NCI-H1436 treated with DMSO at 0.1 percent for 48 hours (cell line): ENCODE measurements at places on chromosomes 12 and 14.
A peak's percentile ranks its signal among the peaks of the same experiment; 100 is the strongest.

DNA sequence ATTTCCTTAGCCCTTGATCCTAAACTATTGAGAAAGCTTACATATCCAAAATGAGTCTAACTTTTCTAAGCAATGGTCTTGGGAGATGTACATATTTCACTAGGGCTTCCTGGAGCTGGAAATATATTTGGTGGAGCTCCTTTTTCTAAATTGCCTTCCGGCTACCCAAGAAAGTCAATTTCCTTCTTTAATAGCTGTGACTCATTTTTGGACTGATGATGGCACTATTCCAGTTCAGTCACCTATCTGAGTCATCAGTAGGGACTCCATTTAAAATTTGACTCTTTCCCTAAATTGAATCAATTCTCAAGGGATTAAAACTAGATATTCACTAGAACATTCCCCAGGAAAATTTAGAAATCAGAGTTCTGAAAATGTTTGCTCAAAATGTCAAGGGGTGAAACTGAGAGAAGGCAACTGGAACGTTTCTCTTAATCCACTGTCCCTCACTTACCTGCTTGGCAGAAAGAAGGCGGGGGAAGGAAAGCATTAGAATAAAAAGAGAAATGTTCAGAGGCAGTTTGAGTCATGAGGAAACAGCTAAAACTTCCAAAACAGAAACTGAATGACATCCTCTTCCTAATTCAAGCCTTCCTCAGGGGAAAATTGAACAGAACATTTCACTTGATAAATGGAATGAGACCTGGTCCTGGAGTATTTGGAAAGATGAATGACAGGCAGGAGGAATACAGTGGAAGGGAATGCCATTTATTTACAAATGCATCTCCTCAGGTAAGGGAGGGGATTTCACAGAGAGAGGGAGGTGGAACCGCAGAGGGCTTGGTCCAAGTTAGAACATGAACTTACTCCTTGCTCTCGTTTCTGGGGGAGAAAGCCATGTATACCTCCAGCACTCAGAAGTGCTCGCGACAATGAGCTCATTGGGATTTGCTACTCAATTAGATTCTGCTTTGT lies 91.2 kb downstream of the RGS6 start:
- DNase-seq: no peak

- DNase-seq: no peak
Measured at GRCh38 chr12:40202095-40203059, 22.4 kb upstream of the LRRK2 start.

DNA sequence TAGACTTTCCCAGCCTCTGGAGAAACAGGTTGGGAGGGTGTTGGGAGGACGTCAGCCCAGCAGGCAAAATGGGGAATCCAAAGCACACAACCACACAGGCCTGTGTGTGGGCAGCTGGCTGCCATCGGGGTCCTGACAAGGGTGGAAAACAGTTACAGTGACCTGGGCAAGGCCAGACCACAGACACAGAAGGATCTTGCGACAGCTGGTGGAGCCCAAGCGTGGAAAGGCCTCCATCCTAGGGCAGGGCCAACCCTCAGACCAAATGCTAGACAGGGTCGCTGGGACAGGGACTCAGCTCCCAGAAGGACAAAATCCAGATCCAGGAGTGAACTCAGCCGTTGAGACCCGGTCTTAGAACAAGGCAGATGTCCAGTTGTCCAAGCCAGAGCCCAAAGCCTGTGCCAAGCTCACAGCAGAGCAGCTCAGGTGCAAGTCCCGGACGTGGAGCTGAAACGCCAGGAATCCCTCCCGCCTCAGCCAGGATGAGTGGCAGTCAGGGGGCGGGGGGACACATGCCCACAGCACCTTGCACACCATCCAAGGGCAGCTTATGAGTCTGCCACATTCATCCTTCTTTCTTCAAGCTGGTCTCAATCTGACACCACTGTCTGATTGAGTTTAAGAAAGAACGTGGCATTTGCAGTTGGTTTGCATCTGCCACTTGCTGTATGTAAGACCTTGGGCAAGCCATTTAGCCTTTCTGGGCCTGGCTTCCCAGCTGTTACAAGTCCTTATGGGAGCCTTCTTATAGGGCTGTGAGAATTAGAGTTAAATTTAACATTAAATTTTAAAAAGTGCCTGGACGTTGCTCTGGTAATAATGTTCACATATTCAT lies 37.6 kb downstream of the DEGS2 start:
- DNase-seq: no peak

DNA sequence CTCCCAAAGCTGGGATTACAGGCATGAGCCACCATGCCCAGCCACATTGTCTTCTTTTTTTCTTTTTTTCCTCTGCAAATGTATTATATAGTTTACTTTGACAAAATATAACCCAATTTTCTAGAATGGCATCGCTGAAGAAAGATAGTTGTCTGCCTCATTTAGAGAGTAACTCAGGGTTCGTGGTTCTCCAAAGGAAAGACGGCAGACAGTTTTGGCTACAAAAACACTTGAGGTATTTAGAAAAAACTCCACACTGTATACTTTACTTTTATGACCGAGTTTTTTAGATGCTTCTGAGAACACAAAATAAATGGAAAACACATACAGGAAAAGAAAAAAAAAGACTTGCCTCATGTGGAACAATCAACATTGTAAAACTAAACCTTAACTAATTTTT lies 369.1 kb upstream of the ATP2B1 start:
- no peak for DNase-seq

GRCh38 chr12:67833602-67834001 lies 155.6 kb upstream of the IFNG-AS1 start:
- no peak for DNase-seq

- DNase-seq: no peak
Measured at GRCh38 chr14:69543341-69544115, 31.1 kb downstream of the CCDC177 start.

GRCh38 chr12:234891-235415 lies 21.0 kb upstream of the SLC6A12 start:
- DNase-seq: no peak

- DNase-seq: no peak
Measured at GRCh38 chr12:59675461-59675860, 79.6 kb downstream of the SLC16A7 start.

- DNase-seq: no peak
Measured at GRCh38 chr12:18799561-18799960, 61.6 kb downstream of the CAPZA3 start.

DNA sequence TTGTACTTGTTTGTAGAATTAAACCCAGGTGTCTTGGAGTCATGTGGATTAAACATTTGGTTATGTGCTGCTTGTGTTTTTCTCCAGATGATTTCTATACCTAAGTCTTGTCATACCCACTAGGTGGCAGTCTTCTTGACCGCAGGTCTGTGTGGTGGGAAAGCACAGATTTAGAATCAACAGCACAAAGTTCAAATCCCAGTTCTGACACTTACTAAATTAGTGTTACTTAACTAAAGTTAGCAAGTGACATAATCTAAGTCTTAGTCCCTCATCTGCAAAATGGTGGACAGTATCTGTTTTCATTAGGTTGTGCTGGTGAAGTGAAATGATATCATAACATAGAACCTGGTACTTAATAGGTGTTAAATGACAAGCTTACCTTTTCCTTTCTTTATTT lies 151.0 kb upstream of the ARHGAP5 start:
- no peak for DNase-seq

DNA sequence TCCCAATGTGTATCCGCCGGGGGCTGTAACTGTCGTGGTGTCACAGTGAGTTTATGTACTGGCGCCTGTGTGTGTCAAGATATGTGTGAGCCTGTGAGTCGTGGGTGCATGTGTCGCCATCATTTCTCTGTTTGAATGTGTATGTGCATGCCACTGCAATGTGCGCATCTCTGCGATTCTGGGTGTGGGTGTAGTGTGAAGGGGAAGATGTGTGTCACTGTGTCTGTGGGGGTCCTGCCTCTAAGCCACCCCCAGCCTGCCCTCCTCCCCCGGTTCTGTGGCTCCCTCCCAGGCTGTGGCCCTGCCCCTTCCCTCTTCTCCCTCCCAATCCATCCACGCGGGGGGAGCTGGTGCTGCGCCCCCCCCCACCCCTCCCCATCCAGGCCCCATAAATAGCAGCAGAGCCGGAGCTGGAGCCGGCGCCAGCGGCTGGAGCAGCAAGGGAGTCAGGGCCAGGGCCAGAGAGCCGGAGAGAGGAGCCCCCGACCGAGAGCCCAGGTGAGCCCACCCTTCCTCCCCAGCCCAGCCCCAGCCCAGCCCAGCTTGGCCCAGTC lies at the start of gene CPNE6:
CPNE6 (plus strand) TSS at position 419 of the 554 bp plus-strand sequence. CDS start 1,375 bp downstream, outside the sequence.
- no peak for DNase-seq

GRCh38 chr14:56098021-56098420 lies 20.2 kb upstream of the PELI2 start:
- no peak for DNase-seq

DNA sequence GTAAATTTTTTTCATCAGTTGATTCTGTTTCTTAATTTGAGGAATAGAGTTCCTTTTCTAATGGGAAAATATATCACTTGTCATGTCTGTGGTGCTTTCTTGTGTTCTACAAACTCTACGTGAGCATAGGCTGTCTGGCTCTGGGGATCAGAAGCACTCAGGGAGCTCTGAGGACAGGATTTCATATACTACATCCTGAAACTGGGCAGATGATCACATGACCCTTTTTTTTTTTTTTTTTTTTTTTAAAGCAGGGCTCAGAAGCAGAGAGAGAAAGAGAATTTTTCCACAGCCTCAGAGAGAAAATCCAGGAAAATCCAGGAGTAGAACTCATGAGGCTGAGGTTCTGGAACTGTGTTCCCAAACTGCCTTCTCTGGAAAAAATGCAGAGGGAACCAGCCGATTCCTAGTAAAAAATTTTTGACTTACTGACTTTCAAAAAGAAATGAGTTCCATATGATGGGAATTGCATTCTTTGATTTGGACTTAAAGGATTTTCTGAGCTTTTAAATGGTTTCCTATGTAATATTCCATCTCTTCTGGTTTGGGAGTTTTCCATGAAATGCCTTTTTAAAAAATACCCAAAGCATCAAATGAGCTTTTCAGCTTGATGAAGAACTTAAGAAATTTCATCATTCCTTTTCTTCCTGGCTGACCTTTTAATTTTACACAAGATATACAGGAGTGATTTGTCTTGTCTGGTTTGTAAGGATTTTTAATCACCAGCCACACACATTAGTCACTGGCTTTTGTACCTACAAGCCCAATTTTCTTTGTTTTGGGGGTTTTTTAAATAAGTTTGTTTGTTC lies 183.1 kb upstream of the HIF1A start:
- no peak for DNase-seq

- peak; percentile 38 for DNase-seq
Measured at GRCh38 chr12:116332705-116333380, 55.4 kb upstream of the MED13L start.

DNA sequence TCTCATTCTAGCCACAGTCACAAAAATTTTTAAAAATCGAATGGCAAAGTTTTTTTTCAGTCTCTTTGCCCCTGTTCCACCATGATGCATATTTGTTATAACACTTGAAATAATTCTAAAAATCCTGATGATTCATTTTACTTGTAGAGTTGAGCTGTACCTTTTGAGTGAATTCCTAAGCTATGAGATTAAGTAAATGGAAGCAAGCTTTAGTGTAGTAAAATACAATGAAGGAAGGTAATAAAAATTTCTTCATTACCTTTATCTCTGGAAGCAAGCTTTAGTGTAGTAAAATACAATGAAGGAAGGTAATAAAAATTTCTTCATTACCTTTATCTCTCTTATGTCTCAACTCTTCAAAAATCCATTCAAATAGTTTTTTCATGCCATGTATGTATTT lies 46.1 kb downstream of the TMTC3 start:
- DNase-seq: no peak

GRCh38 chr12:30927222-30927611 lies 669 bp downstream of the TSPAN11 start:
- no peak for DNase-seq

DNA sequence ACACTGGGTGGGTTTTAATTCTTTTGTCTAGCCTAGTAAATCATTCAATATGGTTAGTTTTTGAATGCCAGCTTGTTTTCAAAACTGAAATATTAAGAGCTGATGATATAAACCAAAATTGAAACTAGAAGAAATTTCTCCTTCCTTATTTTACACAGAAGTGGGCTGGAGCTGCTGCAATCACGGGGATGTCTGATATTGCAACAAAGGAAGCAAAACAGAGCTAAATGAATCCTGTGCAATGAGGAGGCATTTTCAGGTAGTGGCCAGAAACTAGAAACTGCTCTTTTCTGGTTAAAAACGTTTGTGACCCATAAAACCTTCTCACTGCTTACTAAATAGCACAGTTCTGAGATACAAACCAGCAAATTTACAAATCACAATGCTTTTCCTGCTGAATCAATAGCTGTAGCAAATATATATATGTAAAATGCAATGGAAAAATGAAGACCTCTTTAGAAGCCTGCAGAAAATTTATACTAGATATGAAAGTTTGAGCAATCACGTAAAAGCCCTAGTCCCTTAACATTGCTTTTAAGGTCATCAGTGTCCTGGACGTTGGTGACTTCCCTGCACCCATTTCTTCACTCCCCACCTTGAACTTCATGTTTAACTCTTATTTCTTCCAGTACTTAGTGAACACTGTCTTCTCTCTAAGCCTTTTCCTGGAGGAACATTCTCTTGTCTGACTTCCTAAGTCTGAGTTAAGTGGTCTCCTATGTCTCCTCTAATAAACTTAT lies 15.9 kb upstream of the LRRK2 start:
- no peak for DNase-seq

- DNase-seq: no peak
Measured at GRCh38 chr14:70886421-70887206, 20.6 kb upstream of the PCNX1 start.

DNA sequence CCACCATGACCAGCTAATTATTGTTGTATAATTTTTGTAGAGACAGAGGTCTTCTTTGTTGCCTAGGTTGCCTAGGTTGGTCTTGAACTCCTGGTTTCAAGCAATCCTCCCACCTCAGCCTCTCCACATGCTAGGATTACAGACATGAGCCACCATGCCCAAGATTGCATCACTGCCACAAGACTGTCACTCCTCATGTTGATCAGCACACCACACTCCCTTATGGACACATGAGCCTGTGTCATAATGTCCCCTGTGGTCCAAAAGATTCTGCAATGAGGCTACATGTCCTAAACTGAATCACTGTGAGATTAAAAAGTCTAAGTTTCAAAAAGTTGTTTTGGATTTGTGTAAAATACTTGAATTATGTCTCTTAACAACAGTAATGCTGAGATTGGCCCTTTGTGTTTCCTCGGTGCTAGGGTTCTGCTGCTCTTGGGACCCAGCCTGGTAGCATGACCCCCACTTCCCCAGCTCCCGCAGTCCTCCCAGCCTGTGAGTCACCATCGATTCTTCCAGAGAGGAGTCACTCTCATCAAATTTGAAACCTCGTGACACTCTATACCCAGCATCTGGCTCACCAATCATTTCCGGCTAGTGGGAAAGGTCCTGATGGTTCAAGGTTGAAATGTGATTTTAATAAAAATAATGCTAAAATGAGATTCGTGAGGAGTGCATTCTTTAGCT lies 890.9 kb downstream of the VRK1 start:
- no peak for DNase-seq

- no peak for DNase-seq
Measured at GRCh38 chr12:76706101-76706500, 57.8 kb upstream of the ZDHHC17 start.

DNA sequence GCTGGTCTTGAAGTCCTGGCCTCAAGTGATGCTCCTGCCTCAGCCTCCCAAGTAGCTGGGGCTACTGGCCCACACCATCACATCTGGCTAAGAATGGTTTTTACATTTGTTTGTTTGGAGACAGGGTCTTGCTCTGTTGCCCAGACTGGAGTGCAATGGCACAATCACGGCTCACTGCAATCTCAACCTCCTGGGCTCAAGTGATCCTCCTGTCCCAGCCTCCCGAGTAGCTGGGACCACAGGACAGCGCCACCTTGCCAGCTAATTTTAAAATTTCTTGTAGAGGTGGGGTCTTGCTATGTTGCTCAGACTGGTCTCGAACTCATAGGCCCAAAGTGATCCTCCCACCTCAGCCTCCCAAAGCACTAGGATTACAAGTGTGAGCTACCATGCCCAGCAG lies 28.6 kb upstream of the TSPAN9 start:
- DNase-seq: no peak
